ENCODE measurements at places on chromosomes 5 and 9. TPM values are rescaled to one million over a fixed set of nuclear protein-coding genes. Genes with fewer than 3 reads are reported as not detected.

The PCDH12 gene
- 8.6 TPM for total RNA-seq

The FBP2 gene
- 1.0 TPM for total RNA-seq

The MARCHF11 gene
- 2.1 TPM for total RNA-seq

The NTNG2 gene
- 34.3 TPM for total RNA-seq

The EIF4E1B gene
- 0.55 TPM for total RNA-seq

The GIN1 gene
- 21.7 TPM for total RNA-seq

The SH2D3C gene
- total RNA-seq: 10.7 TPM

The CYSTM1 gene
- total RNA-seq: 6.2 TPM

The C9orf152 gene
- total RNA-seq: 0.38 TPM

The ANXA2R gene
- 1.8 TPM for total RNA-seq

The SLC6A18 gene
- not detected for total RNA-seq

The FBLL1 gene
- 15.7 TPM for total RNA-seq

The LRRC26 gene
- total RNA-seq: 1.7 TPM

The F2RL1 gene
- 4.2 TPM for total RNA-seq

Data from camera-type eye (tissue), 1 donor.